ENCODE measurements at places on chromosomes 6 and 20. TPM values are rescaled to one million over a fixed set of nuclear protein-coding genes. Genes with fewer than 3 reads are reported as not detected.

The FAM209A gene
- not detected for total RNA-seq

The NKAPL gene
- total RNA-seq: not detected

The OTOR gene
- total RNA-seq: not detected

The RAET1E gene
- 0.28 TPM for total RNA-seq

The ZSCAN31 gene
- 67.4 TPM for total RNA-seq

The SLC16A10 gene
- not detected for total RNA-seq

The SIRPB2 gene
- not detected for total RNA-seq

DNA sequence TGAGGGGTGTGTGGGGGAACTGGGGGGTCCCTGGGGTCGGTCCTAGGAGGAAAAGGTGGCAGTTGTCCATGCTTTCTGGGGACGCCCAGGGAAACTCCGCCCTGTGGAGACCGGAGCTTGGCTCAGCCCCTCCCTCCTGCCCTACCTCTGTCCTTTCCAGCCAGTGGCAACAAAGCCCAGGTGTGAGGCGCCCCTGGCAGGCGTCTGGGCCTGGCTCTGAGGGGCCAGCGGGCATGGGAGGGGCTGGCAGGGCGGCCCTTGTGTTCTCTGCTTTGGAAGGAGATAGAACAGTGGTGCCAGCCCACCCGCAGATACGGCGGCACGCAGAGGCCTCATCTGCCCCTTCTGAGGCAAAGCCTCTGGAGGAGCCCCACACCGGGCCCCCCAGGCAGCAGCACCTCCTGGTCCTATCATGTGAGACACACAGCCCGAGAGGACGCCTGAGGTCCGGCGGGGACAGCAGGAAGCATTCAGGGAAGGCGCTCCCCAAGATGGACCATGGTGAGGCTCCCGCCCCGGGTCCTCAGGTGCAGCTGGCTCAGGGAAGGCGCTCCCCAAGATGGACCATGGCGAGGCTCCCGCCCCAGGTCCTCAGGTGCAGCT is 47.9 kb downstream of the YTHDF1 start:
- no peak for DNase-seq
- H3K36me3 ChIP-seq: no peaks in the 10 kb centered on the region
- H3K27me3 ChIP-seq: peaks cover 90% of the 10 kb centered on the region
- no peaks in the 10 kb centered on the region for H3K4me1 ChIP-seq
- no peak overlapping the region for H3K4me3 ChIP-seq

DNA sequence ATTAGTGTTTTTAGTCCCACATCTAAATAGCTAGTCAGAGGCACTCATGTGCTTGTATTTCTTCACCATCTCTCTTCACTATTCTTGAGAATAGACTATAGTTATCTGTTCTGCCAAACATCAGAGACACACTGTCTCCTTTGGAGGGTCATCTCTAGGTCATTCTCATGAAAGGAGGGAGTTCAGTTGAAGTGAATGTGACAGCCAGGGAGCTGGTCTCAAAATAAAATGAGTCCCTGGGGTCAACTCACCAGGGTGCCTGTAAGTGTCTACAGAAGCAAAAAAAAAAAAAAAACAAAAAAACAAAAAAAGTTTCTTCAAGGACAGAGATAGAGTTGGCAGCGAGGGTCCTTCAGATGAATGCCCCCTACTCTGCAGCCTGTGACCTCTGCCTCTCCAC is 171.0 kb downstream of the ID4 start:
- no peak for DNase-seq
- no peak overlapping the region for H3K27ac ChIP-seq
- no peaks in the 10 kb centered on the region for H3K4me1 ChIP-seq
- H3K27me3 ChIP-seq: no peaks in the 10 kb centered on the region

DNA sequence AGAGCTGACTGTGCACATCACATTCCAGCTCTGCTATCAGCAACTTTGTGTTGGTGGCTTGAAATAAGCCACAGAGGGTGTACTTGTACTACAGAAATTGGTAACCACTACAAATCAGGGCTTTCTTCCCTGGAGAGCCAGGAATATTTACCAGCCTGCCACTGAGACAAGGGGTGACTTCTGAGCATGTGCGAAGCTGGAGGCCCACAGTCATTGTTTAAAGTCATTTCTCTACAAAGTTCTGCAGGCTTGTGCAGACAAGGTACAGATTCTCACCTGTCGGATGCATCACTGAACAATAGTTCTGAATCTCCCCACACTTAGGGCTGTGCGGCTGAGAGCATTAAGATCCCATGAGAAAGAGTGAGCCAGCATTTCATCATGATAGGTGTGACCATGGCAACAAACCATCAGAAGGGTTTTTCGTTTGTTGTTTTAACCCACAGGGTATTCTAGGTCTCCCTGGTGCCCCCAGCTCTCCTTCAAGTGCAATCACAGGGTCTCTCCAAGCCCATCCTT is 292.8 kb downstream of the CDC5L start:
- H3K4me3 ChIP-seq: no peak overlapping the region
- no peak for DNase-seq
- no peaks in the 10 kb centered on the region for H3K36me3 ChIP-seq

- no peaks in the 10 kb centered on the region for H3K36me3 ChIP-seq
- no peak overlapping the region for H3K27ac ChIP-seq
- no peaks in the 10 kb centered on the region for H3K27me3 ChIP-seq
Observed at GRCh38 chr6:119902681-119903080, 553.1 kb upstream of the MAN1A1 start.

DNA sequence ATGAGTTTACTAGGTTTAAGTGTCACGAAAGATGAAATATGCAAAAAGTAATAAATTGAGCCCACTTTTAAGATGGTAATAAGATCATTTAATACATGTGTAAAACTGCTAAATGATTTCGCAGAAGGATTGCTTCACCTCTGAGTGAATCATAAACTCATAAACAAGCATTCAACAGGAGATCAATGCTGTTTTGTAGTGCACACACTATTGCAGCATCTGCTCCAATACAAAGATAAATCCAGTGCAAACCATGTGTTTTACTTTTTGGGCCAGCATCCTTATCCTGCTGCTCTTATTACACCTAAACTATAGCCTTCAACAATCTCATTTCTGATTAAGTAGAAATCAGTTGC is 400.1 kb downstream of the NKAIN2 start:
- DNase-seq: no peak
- H3K27me3 ChIP-seq: no peaks in the 10 kb centered on the region
- no peaks in the 10 kb centered on the region for H3K36me3 ChIP-seq
- no peak overlapping the region for H3K4me3 ChIP-seq

- H3K4me3 ChIP-seq: no peak overlapping the region
- no peak for DNase-seq
Observed at GRCh38 chr6:119065955-119066354, 12.5 kb downstream of the FAM184A start.

DNA sequence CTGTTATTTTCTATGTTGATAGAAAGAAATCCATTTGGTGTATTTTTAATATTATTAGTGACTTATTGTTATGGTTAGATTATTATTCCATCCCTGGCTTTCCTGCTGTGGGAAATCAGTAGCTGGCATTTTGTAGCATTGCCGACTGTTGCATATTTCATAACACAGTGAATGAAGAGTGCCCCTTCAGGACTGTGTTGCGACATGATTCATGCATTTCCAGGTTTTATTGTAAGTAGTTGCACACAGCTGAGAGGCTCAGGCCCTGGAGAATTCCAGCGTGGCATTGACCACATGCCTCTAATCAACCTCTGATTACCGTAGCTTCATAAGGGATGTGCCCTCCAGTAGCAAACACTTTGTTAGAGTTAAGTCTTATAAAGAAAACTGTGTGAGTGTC is 263.9 kb downstream of the FARS2 start:
- H3K36me3 ChIP-seq: no peaks in the 10 kb centered on the region
- no peak overlapping the region for H3K27ac ChIP-seq

DNA sequence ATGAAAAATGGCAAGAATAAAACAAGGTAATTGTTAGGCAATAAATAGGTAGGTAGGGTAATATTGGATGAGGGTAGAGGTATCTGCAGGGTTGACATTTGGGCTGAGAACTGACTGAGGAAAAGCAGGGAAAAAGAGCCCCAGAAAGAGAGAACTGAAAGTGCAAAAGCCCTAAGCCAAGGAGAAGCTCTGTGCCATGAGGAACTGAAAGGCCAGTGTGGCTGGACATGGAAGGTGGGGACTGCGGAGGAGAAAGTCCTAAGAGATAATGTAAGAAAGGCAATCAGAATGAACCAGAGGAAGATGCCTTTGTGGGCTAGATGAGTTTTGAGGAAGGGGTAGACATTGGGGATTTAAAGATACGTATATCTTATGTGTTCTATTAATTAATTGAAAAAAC is 9.9 kb upstream of the HIVEP2 start:
- no peaks in the 10 kb centered on the region for H3K4me1 ChIP-seq
- no peak overlapping the region for H3K27ac ChIP-seq
- no peak overlapping the region for H3K4me3 ChIP-seq
- H3K27me3 ChIP-seq: no peaks in the 10 kb centered on the region

- no peaks in the 10 kb centered on the region for H3K36me3 ChIP-seq
- no peaks in the 10 kb centered on the region for H3K4me1 ChIP-seq
- H3K27me3 ChIP-seq: no peaks in the 10 kb centered on the region
Observed at GRCh38 chr6:54718541-54719023, 128.0 kb upstream of the FAM83B start.

DNA sequence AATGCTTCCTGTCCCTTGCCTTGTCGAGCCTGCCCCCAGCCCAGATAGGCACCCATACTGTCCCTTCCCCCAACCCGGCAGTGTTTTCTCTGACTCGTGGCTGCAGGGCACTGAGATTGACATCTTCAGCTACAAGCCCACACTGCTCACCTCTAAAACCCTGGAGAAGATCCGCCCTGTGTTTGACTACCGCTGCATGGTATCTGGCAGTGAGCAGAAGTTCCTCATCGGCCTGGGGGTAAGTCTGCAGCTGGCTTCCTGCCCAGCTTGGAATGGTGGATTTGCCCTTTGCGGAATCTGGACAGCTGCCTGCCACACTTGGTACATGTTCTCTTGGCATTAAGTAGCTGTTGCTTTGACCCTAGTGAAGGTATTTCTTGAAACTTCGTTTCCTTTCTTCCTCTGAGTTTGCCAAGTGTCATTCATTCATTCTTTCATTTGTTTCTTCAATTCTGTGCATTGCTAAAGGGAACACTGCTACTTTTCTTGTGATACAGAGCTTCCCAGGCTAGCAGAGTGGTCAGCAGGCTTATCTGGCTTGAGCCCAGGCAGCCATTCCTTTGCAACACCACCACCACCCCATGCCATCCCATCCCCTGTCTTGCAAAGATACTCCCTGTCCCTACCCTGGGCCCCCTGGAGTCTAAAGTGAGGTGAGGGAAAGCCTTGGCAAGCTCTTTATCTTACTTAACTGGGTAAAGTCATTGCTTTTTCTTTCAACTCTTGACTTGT is 26.2 kb downstream of the CCDC167 start:
- no peaks in the 10 kb centered on the region for H3K27me3 ChIP-seq
- H3K36me3 ChIP-seq: peaks cover 71% of the 10 kb centered on the region
- no peak overlapping the region for H3K27ac ChIP-seq

DNA sequence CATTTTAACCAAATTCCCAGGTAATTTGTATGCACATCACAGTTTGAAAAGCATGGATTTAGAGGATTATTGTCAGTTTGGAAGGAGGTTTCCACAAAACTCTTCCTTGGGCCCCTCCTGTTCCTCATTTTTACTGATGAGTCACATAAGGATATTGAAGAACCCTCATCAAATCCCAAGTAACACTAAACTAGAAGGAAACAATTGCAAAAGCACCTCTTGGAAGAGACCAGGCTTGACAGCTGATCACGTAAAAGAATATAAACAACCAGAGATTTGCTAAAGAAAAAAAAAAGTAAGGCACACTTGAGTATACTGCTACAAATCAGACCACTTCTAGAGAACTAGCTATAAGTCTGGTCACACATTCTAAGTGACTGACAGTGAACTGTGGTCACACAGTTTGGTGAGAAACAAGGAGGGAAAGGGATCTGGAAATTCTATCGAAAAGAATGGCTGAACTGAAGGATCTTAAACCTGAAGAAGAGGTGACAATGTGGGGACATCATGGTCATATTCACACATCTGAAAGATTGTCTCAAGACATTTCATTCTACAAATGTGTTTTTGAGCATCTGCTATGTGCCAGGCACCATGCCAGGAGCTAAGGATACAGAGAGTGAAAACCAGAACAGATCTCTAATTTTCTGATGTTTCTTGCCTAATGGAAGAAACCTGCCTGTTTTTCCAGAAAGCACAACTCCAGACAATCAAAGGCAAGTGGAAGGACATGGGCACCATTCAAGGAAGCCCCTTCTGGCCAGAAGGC is 24.1 kb downstream of the ZHX3 start:
- H3K27me3 ChIP-seq: no peaks in the 10 kb centered on the region
- no peak overlapping the region for H3K4me3 ChIP-seq
- peaks cover 5% of the 10 kb centered on the region for H3K4me1 ChIP-seq
- no peaks in the 10 kb centered on the region for H3K36me3 ChIP-seq
- DNase-seq: no peak
- H3K27ac ChIP-seq: no peak overlapping the region

DNA sequence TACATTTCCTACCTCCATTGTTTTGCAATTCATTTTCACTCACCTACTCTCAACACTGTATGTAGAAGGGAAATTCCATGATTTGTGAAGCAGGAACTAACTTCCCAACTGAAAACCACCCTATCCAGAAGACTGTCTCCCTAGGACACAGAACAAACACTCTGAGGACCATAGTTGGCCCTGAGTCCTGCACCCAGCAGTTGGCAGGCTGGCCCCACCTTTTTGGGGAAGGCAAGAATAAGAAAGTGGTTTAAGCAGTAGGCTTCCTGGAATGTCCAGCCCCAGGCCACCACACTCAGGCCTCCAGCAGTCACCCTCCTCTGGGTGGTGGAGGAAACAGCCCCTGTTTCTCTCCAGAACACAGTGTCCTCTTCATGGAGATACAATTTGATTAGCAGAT is 258.8 kb downstream of the ARHGAP18 start:
- no peaks in the 10 kb centered on the region for H3K36me3 ChIP-seq
- no peaks in the 10 kb centered on the region for H3K4me1 ChIP-seq
- no peak overlapping the region for H3K27ac ChIP-seq
- no peak for DNase-seq
- no peak overlapping the region for H3K4me3 ChIP-seq
- H3K27me3 ChIP-seq: no peaks in the 10 kb centered on the region

GRCh38 chr6:36914227-36914794 is 28.6 kb downstream of the C6orf89 start:
- peaks cover 51% of the 10 kb centered on the region for H3K4me1 ChIP-seq
- no peak overlapping the region for H3K27ac ChIP-seq
- no peak overlapping the region for H3K4me3 ChIP-seq

DNA sequence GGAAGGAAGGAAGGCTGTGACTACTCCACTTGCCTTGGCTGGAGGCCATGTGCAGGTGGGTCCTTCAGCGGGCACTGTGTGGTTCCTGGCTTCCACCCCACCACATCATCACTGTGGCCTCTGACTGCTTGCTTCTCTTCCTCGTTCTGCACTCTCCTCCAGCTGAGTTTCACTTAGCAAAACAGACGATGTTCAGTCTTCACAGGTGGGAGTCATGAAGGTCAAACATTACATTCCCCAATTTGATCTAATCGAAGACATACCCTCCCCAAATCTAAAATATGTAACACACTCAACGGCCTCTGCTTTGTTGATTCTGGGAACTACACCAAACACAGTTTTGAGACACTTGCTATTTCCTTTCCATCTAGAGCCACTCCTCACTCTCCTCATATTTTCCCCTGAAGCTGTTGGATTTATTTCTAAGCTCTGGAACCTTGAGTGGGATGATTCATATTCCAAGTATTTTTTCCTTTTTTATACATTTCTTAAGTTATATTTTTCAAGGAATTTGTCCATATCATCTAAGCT is 132.5 kb upstream of the FOXA2 start:
- H3K4me1 ChIP-seq: peaks cover 9% of the 10 kb centered on the region
- H3K27me3 ChIP-seq: peaks cover 11% of the 10 kb centered on the region
- H3K4me3 ChIP-seq: no peak overlapping the region
- no peak for DNase-seq

Measured in SJSA1 (cell line).